ENCODE measurements at places on chromosomes 6 and 20.
A peak's percentile ranks its signal among the peaks of the same experiment; 100 is the strongest.

DNA sequence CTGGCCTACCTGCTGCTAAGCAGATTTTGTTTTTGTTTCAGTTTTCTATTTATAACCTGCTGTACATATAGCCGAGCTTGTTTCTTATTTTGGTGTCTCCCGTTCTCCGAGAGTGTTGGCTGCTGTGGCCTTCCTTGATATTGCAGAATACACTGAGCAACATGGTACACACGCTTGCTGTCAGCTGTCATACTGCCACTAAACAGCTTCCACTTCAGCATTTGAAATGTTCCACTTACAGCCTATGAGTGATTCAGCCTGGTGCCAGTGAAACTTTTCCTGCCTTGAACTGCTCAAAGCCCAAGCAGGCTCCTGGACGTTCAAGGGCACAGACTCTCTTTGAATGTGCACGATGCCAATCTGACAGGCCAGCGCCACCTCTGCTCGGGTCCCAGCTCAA, 87.1 kb downstream of the PSMG4 start:
- DNase-seq = no peak

DNA sequence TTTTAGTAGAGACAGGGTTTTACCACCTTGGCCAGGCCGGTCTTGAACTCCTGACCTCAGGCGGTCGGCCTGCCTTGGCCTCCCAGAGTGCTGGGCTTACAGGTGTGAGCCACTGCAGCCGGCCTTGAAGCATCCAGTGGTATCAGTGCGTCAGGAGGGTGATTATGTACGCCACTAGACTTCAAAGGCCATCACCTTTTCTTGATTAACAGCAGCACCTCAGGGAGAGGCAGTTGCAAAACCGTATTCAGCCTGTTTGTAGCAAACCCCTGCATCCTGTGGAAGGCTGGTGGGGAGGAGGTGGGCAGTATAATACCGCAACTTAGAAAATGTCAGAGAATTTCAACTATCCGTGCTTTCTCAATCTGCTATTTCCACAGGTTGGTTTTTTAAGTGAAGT, 27.3 kb upstream of the SHLD1 start:
- no peak for DNase-seq

- DNase-seq = no peak
These were observed 390.2 kb upstream of the FLRT3 start for GRCh38 chr20:14727485-14728150.

DNA sequence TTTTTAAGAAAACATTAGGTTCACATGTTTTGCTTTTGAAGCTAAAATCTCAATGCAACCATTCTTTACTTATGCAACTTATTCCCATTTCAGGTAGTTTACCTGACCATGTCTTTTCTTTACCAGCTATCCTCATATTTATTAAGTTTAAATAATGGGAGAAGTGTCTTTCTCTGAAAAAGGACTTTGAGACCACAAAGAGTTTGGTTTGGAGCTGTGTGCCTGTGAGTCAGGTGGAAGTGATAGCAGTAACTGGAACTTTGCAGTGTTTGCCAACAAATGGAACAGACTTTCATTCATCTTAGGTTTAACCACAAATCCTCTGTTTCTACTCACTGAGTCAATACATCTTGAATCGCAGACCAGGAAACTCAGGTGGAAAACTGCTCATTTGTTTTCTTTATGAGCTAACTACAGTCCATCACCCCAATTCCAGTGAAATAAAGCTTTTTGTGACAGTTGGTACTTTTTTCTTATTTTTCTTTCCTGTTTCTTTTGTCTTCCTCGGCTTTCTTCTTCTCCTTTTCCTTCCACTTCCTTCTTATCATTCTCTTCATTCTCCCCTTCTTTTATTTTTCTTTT, 148.3 kb upstream of the RIN2 start:
- DNase-seq = no peak

DNA sequence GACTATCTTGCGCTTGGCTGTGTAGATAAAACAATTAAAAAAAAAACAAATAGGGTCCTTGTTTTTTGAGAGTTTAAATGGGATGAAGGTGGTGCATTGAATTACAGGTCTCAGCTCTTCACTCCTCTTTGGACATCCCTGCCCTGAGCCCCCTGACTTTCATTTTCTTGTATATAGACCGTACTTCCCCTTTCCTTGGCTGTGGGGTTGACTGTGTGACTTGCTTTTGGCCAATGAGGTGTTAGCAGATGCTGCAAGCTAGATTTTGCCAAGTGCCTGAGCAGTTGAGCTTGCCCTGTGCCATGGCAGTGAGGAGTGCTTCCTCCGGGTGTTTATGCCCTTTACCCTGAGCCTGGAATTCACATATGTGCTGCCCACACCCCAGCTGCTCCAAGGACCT, 386.1 kb upstream of the ZFP64 start:
- no peak for DNase-seq

GRCh38 chr6:44072452-44072958, 54.7 kb downstream of the MRPL14 start:
- no peak for DNase-seq

GRCh38 chr6:132060591-132060990, 109.4 kb upstream of the CCN2 start:
- no peak for DNase-seq

DNA sequence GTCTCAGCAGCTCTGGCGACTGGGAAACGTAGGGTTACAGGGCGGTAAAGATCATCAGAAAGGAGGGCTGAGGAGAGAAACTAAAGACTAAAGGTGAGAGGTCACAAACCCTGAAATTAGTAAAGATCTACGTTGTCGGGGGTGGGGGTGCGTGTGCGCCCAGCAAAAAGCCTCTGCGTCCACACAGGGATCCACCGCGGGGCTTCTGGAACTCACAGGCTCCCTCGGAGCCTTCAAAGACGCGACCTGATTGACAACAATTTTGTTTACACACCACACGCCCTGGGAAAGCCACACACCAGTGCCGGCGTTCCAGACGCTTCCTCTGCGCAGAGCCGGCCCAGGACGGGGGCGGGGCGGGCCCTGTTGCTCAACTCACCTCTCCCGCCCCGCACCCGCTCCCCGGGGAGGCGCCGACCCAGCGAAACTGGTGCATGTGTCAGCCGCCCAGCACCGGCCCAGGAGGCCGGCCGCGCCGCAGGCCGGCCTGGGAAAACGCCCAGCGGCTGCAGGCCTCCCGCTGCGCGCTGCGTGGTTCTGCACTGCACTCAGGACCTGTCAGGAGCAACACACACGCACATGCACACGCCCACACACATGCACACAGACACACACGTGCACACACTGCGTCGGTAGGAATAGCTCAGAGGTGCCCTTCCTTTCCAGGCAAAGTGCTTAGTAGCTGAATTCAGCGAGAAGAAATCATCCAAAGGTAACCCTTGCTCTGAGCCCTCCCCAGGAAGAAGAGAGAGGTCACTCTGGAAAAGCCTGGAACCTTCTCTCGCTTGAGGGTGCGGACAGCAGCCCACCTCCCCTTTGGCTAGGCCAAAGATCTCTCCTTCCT, 57.2 kb upstream of the ARID1B start:
- peak; percentile 75 for DNase-seq

DNA sequence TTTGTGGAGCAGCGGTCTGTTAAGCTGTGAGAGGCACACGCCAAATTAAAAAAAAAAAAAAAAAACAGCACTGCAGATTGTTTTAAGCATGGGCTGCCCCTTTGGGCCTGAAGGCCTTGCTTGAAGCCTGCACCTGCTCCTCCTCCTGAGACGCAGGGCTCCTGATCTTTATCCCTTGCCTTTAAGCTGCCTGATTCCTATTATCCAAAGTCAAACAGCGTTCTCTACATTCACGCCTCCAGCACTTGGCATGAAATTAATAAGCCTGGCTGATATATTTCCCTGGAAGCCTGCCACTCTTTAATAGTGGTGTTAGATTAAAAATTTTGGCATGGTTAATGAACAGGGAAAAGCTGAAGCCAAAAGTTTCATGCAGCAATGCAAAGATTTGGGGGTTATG, 163.9 kb downstream of the FAXC start:
- DNase-seq = no peak

DNA sequence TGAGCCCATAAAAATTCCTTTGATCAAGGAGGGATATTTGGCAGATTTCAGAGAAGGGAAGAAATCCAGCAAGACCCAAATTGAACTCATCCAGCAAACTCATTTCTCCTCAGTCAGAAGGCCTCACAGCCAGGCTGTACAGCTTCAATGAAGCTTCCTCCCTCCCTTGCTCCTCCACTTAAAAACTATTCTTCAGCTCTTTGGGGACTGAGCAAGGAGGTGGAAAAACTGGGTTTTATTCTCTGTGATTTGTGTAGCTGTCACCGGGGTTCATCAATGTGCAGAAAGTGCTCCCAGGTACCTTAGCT, 158.7 kb upstream of the ZNF184 start:
- no peak for DNase-seq

Data from stimulated activated CD8-positive, alpha-beta memory T cell treated with anti-CD3 and anti-CD28 coated beads, Interleukin-4, amount 100 ng/mL, for 48 hours (primary cell).